ENCODE measurements at places on chromosomes 4 and X.

GRCh38 chr4:61580721-61581377 is 380.7 kb downstream of the ADGRL3 start:
- DNase-seq = no peak

- no peak for DNase-seq
Measured at GRCh38 chr4:38396845-38397547, 267.0 kb upstream of the KLF3 start.

- no peak for DNase-seq
Measured at GRCh38 chrX:50643525-50644137, 170.4 kb downstream of the SHROOM4 start.

GRCh38 chr4:6932918-6933317 is 23.3 kb downstream of the TBC1D14 start:
- DNase-seq = no peak

GRCh38 chrX:112068430-112068829 is 14.1 kb downstream of the TRPC5 start:
- DNase-seq = no peak

DNA sequence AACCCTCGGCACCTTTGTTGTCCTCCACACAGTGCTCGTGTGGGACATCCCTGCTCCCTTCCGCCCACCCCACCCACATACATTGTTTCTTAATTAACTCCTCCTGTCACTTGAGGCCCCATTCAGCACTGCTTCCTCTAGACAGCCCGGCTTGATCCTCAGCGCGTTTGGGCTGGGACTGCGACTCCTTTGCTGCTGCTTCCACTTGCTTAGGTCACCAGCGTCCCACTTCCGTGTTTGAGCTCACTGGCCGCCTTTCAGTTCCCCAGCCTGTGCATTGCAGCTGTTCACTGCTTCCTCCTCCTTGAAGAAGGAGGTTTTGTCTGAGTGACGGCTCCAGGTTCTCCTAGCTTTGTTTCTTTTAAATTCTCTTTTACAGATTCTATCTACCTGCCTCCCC is 16.1 kb downstream of the RNF4 start:
- no peak for DNase-seq

DNA sequence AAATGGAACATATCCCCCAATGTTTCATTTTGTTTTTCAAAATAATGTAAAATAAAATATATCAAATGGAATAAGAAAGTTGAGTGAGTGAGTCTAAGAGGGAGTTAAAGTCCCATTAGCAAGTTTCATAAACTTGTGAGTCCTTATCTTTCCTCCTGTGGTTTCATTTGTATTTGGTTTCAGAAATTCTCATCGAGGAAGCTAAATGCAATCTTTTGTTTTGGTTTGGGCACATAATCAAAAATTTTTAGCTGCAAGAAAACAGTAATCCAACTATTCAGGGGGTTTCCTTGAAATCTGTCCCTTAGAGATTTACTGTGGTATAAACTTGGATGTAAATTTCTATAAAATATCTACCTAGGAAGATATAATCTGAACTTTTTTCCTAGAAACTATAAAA is 124.2 kb downstream of the CAMK2D start:
- DNase-seq = no peak

- DNase-seq = no peak
Measured at GRCh38 chr4:143019351-143019750, 165.4 kb upstream of the USP38 start.

DNA sequence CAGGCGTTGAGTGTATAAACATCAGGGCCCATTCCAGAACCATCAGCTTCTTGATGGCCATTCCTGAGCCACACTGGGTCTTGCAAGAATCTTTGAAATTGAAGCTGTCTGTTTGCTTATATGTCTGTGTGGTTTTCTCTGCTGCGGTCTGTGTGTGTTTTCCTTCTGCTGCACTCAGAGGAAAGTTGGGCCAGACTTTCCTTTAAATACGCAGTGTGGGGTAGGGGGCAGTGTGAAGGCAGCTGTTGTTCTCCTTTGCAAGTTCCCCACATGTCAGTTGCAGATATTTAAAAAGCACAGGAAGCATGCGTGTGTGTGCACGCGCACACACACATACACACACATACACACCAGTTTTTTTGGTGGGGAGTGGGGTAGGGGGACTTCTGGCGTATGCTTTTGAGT is 32.1 kb downstream of the CCKAR start:
- DNase-seq = no peak

- DNase-seq = no peak
Measured at GRCh38 chr4:171947400-171947799, 134.2 kb downstream of the GALNTL6 start.

- DNase-seq = no peak
Measured at GRCh38 chr4:150236626-150237025, 158.4 kb downstream of the DCLK2 start.

DNA sequence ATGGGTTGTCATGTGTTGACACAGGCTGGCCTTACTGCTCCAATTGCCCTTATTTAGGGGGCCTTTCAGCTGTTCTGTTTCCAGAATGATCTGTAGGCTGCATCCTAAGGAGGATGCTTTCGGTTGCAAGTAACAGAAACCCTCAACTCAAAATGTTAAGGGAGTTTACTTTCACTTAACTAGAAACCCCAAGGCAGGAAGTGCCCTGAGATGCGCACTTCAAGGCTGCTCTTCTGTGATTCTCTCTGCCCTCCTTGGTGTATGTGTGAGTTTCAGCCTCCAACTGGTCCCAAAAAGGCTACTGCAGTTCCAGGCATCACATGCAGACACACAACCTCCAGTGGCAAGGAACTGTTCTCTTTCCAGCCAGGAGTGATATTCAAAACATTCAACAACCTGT is 97.3 kb upstream of the ATP6AP2 start:
- DNase-seq = no peak

DNA sequence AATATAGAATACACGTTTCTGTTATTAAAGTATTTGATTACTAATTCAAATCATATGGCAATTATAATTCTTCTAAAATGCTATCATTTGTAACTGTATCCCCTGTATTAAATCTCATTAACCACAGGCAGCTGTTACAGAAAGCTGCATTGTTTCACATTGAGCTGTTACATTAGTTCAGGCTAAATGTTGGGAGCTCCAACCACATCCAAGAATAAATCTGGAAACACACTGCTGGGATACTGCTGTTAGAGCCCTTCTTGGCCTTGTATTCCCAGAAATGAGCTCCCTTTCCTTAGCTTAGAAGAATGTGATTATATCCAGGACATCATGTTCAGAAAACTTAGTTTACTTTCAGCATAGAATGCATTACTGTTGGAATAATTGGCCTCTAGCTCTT is 48.2 kb downstream of the GUCY1B1 start:
- DNase-seq = no peak

DNA sequence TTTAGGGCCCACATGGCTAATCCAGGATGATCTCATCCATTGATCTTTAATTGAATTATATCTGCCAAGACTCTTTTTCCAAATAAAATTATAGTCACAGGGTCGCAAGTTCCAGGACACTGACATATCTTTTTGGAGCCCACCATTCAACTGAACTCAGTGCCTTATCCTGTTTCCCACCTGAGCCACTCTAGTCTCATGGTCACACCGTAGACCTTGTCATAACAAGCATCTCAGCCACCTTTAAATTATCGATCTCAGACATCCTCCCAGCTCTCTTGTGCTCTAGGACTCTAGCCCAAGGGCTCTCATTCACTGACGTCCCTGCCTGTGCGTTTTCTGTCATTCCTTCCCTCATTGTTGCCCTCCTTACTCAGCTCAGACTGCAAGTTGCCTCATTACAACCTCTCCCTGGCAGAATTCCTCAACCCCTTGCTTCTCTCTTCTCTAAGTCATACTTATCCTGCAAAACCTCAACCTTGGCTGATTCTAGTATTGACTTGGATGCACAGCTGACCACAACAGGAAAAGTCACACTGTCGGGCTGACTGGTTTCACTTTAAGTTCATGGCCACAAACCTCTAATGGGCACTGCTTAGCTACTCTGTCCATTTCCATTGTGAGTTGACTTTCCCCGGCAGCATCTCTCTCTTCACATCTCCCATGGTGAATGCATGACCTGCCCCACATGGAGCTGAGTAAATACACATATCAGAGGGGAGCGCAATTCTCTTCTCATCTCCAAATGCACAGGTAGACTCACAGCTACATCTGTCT is 91.0 kb upstream of the TRIM2 start:
- no peak for DNase-seq

DNA sequence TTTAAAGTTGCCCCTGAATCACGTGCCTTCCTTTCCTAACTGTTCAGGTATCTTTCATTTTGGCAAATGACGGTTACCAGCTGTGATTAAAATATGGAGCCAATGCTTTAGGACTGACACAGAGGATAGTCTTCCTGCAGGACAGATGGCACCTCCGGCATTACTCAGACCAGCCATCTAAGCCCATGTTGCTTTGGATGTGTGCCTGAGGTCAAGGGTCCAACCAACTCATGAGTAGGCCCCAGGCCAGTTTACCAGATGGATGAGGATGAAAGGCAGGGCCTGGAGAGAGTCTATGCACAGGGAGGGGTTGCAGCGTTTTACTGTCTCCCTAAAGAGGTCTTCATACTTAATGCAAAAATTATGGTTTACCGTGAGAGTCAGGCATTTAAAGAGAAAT is 174.0 kb upstream of the GATB start:
- no peak for DNase-seq

DNA sequence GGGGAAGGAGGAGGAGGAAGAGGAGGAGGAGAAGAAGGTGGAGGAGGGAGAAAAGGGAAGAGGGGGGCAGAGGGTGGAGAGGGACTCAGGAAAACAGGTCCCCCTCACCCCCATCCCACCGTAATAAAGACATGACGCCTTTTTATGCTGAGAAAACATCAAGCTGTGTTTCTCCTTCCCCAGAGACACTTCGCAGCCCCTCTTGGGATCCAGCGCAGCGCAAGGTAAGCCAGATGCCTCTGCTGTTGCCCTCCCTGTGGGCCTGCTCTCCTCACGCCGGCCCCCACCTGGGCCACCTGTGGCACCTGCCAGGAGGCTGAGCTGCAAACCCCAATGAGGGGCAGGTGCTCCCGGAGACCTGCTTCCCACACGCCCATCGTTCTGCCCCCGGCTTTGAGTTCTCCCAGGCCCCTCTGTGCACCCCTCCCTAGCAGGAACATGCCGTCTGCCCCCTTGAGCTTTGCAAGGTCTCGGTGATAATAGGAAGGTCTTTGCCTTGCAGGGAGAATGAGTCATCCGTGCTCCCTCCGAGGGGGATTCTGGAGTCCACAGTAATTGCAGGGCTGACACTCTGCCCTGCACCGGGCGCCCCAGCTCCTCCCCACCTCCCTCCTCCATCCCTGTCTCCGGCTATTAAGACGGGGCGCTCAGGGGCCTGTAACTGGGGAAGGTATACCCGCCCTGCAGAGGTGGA is 45.3 kb upstream of the SHOX start:
- DNase-seq = no peak

DNA sequence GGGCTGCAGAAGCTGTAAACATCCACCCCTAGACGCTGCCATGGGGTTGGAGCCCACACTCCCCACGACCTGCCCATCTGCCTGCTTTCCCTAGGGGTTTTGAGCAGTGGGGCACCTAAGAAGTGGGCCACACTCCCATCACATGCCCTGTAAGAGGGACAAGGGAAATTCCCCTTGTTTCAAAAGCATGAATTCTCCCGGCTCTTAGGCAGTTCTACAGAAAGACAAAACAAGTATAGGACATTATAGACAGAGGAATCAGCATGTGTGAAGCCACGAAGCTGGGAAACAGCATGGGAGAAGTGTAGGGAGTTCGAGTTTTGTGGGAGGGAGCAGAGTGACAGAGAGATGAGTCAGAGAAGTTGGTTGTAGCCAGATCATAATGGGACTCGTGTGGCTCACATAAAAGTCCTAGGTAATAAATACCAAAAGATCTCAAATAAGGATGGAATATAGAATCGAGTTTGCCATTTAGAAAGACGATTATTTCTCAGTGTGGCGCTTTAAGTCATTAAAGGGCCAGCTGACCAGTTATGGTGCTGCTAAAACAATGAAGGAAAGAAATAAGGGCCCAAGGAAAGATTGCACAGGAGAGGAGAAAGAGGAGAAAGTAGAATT is 23.9 kb downstream of the APOO start:
- no peak for DNase-seq

- no peak for DNase-seq
Measured at GRCh38 chr4:160869899-160870298, 1293.9 kb downstream of the FSTL5 start.

DNA sequence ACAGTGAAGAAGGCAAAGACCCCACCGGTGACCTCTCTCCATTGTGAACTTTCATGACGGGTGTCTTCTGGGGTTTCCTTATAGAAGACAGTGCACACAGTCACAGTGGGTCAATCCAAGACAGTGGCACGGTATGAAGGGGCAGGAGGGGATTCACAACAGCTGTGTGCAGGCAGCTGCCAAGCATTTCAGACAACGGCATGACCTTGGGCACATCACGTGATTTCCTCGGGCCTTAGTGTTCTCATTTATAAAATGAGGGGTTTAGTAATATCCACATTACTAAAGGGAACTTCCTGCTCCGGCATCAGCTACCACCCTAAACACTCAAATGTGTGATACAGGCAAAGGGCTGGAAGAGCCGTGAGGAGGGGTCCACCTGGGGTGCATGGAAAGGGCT is 42.9 kb downstream of the RBM47 start:
- no peak for DNase-seq

GRCh38 chr4:73606465-73606974 is 13.7 kb downstream of the RASSF6 start:
- DNase-seq = peak; percentile 49

DNA sequence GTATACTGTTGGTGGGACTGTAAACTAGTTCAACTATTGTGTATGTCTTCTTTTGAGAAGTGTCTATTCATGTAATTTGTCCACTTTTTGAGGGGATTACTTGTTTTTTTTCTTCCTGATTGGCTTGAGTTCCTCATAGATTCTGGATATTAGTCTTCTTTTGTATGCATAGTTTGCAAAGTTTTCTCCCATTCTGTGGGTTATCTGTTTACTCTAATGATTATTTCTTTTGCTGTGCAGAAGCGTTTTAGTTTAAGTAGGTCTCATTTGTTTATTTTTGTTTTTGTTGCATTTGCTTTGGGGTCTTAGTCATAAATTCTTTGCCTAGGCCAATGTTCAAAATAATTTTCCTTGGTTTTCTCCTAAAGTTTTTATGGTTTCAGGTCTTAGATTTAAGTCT is 26.6 kb upstream of the ANTXR2 start:
- no peak for DNase-seq

DNA sequence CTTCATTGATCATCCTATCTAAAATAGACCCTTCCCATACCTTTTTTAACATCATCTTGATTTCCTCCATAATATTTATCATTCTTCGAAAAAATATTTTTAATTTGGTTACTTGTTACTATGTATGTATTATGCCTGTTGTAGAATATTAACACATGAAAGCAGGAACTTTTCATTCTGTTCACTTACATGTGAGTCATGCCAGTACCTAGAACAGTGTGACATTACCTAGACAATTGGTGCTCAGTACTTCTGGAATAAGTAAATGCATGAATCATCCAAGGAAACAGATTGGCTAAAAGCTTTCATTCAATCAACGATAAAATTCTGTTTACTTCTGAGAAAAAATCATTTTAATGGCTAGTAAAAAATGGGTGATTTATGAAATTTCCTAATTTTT is 76.4 kb downstream of the CXXC4 start:
- no peak for DNase-seq

GRCh38 chrX:107442914-107443527 is 6.4 kb upstream of the FRMPD3 start:
- no peak for DNase-seq

GRCh38 chr4:118193421-118193820 is 159.1 kb downstream of the NDST3 start:
- DNase-seq = no peak

GRCh38 chr4:137454767-137455166 is 77.5 kb downstream of the PCDH18 start:
- no peak for DNase-seq

GRCh38 chr4:125313989-125314667 is 627 bp upstream of the FAT4 start:
- DNase-seq = no peak

Data from NCI-H2081 treated with DMSO at 0.1 percent for 48 hours (cell line).